ENCODE measurements at places on chromosomes 5 and 9. TPM values are rescaled to one million over a fixed set of nuclear protein-coding genes. Genes with fewer than 3 reads are reported as not detected.

C9orf153 gene
- total RNA-seq: not detected

BTF3 gene
- 347 TPM for total RNA-seq

NCS1 gene
- 24.6 TPM for total RNA-seq

DNA sequence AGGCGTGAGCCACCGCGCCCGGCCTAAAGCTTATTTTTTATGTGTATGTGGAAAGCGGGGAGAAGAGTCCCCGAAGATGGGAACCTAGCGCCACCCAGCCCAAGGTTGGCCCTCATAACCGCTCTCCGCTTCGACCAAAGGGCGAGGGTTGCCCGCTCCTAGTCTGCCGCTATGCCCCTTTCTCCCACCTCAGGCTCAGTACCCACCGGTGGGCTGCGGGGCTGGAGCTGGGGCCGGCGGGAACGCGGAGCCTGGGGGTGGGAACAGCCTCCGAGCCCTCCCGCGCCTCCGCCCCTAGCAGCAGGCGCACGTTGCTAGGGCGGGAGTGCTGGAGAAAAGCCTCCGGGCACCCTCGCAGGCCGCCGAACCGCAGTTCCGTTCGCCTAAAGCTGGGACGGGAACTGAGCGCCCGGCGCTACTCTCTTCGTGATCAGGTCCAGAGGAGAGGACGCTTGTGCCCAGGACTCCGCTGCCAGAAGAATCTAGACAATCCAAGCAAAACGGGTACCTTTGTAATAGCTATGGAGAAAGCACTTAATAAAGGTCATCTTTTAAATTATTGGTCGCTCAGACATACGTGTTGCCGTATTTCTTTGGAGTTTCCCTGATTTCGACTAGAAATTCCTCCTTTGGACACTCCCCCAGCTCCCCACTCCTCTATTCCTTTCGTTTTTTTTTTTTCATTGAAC, at the start of gene WDR31:
TSS of gene WDR31 (minus strand) at position 265 of the 689 bp plus-strand sequence. CDS start 8,253 bp downstream, outside the sequence.
- DNase-seq: peak; percentile 97

- DNase-seq: no peak
Observed at GRCh38 chr9:75010570-75010969, 17.5 kb downstream of the CARNMT1 start.

GRCh38 chr5:154970759-154971158, 29.9 kb downstream of the MRPL22 start:
- DNase-seq: no peak
